ENCODE measurements at places on chromosomes 2 and 18.
A peak's percentile ranks its signal among the peaks of the same experiment; 100 is the strongest.

- DNase-seq = no peak
Measured at GRCh38 chr2:128195435-128195984, 104.5 kb downstream of the UGGT1 start.

GRCh38 chr18:79866889-79867574 lies 69.3 kb downstream of the KCNG2 start:
- DNase-seq = no peak

DNA sequence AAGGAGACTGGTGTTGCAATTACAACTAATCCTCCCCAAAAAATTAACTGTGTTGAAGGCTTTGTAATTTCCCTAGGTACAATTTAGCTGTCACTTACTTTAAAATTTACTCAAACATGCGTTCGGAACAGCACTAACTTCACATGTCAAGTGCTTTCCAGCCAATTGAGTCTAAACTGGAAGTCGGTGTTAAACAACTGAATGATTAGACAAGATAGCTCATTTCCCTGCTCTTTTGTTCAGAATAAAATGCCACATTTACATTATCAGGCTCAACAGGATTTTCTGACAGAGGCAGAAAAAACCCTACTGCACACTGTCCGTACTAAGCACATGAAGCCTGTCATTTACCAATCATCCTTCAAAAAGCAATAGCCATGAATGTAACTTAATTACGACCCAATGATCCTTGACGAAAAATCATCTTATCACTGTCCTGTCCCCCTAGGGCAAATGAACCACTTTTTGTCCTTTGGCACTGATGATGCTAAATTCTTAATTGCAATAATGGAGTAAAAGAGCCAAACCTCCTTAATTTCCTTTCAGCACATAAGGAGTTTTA lies 56.0 kb downstream of the LRPPRC start:
- DNase-seq = no peak

DNA sequence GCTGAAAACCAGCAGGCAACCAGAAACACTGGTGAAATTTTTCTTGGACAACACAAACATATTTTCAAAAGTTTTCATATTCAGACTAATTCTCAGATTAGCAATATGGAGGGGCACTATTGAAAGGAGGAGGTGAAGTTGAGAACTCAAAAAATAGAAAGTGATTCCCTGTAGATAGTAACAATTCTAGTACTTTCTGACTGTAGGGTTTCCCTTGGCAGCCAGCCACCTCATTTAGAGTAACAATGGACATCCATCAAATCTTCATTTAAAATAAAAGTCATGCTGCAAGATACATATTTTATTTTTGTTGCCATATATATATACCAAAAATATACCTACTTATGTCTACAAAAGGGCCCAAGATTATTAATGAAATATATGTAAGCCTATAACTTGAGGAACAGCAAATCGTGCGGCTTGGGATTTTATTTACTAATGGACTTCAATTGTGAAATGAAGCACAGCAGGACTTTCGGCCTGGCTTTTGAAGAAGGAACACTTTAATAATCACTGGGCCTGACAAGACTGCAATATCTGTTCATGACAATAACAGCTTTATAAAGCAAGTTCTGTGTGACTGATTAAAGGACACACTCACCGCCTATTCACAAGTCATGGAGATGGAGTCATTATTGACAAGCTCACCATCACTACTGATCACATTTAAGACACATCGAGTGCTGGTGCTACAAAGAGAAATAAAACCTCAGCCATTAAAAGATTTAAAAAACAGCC lies 6.8 kb upstream of the NR4A2 start:
- DNase-seq = no peak

DNA sequence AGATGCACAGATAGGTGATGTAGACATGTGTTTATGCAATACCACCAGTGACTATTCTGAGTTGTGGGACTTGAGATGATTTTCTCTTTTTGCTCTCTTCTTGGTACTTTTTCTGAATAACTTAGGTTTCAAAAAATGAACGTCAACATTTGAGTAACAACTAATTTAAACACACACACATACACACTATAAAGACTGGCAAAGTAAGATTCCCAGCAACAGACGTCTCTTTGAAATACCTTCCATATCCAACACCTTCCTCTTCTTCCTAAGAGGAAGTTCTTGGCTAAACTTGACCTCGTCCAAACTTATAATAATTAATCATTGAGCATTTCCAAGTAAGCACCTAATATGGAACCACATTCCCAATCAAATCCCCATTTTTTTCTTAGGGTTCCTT lies 81.6 kb upstream of the RGPD4 start:
- DNase-seq = no peak

- DNase-seq = no peak
Measured at GRCh38 chr2:36170805-36171204, 184.8 kb upstream of the CRIM1 start.

DNA sequence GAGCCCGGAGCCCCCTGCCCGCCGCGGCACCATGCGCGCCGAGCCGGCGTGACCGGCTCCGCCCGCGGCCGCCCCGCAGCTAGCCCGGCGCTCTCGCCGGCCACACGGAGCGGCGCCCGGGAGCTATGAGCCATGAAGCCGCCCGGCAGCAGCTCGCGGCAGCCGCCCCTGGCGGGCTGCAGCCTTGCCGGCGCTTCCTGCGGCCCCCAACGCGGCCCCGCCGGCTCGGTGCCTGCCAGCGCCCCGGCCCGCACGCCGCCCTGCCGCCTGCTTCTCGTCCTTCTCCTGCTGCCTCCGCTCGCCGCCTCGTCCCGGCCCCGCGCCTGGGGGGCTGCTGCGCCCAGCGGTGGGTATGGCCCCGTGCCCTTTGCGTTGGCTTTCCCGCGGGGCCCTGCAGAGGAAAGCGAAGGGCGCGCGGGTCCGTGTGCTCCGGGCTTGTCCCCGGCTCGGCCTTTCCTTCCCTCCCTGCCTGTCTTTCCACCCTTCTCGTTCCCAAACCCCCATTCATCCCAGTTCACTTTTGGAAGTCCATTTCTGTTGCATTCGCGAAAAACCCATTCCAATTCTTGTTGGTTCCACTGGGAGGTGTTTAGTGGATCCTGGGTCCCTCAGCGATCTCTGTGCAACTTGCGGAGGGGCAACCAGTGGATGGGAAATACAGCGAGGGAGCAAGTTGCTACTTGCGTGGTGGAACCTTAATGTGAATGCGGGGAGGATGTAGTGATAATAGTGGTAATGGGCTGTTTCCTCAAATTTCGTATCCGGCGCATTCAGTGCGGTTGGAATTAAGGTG lies 599 bp downstream of the ADAM23 start:
- peak; percentile 49 for DNase-seq

GRCh38 chr18:61554117-61554776 lies 221.0 kb downstream of the CDH20 start:
- DNase-seq = no peak

- DNase-seq = no peak
Measured at GRCh38 chr2:57417007-57417406, 629.6 kb upstream of the VRK2 start.

- DNase-seq = no peak
Measured at GRCh38 chr18:42901161-42901560, 214.3 kb downstream of the RIT2 start.

DNA sequence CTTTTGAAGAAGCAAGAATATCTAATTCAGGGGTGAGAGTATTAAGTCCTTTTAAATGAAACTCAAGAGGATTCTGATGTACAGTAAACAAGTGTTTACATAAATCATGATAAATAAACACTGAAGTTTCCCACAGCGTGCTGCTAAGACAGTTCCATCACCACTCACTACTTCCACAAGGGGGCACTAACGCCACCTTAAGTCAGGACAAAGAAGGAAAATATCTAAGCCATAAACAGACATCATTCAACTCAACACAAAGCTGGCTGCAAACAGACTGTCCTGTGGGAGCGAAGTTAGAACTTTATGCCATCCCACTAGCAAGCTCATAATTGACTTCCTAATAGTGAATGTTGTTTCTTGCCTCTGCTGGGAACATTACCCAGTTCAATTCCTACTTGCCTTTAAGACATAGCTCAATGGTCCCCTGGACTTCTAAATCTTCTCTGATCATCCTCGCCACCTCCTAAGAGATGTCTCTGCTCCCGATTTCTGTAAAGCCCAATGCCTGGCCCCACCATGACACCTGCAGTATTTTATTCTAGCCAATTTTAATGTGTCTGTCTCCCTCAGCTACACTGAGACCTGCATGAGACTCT lies 36.5 kb downstream of the MRPL44 start:
- DNase-seq = peak; percentile 28

DNA sequence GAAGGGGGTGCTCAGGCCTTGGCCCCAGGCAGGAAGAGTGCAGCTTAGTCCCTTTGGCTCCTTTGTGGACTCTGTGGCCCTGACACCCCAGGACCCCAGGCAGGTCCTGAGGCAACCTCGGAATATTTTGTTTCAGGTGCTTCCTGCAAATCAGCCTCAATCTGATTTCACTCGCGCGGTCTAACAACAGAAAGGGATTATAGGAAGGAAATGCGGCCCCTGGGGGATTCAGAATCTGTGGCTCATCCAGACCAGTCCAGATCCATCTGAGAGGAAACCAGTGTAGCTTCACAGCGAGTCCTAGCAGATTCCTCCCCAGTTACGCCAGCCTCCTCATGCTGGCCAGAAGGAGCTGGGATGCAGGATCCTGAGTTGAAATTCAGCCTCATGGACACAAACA lies 59.5 kb upstream of the YWHAQ start:
- no peak for DNase-seq

DNA sequence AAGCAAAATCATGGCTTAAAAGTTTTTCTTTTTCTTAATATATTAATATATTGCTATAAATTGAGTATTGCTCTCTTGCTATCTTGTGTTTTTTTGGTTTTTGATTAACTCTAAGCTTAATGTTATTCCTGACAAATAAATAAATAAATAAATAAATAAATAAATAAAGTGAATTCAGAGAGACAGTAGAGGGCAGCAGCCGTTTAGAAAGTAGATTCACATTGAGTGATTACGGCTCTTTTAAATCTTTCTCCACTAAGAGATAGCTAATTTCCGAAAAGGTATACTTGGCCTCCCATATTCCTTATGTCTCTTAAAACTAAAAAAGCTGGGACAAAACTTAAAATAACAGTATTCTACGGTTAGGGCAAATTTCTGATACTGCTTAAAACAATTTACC lies 34.3 kb downstream of the MSH2 start:
- DNase-seq = peak; percentile 10

DNA sequence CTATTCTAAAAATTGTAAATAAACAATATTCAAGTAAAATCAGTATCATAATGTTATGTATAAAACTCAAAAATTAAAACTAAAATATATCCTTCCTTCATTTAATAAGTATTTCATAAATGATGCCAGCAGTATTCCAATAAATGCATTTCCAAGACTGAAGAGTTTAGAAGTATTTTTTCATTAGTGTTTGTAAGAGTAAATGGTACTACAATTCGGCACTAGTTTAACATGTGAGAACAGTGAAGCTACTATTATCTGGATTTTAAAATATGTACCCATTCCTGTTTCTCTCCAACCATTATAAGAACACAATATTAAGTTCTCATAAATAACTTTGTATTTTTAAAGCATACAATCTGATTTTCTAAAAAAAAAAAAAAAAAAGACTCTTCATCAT lies 3.3 kb downstream of the BAZ2B start:
- DNase-seq = peak; percentile 59

GRCh38 chr2:98269274-98269673 lies 77.0 kb upstream of the CNGA3 start:
- DNase-seq = peak; percentile 30

DNA sequence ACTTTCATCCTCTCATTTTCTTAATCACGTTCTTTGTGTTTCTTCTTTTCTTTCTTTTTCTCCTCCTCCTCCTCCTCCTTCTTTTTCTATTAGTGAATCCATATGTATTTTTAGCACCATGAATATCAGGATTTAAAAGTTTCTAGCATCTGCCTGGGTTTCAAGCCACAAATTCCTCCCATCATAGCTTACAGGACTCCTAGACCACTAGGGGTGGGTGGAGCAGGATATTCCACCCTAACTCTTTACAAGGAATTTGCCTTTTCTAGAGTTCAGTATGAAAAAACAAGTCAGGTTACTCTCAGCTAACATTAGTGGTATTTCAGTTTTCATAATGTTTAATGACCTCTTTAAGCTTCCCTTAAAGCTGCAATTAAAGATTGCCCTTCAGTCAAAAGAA lies 19.1 kb upstream of the LRRTM1 start:
- DNase-seq = no peak

DNA sequence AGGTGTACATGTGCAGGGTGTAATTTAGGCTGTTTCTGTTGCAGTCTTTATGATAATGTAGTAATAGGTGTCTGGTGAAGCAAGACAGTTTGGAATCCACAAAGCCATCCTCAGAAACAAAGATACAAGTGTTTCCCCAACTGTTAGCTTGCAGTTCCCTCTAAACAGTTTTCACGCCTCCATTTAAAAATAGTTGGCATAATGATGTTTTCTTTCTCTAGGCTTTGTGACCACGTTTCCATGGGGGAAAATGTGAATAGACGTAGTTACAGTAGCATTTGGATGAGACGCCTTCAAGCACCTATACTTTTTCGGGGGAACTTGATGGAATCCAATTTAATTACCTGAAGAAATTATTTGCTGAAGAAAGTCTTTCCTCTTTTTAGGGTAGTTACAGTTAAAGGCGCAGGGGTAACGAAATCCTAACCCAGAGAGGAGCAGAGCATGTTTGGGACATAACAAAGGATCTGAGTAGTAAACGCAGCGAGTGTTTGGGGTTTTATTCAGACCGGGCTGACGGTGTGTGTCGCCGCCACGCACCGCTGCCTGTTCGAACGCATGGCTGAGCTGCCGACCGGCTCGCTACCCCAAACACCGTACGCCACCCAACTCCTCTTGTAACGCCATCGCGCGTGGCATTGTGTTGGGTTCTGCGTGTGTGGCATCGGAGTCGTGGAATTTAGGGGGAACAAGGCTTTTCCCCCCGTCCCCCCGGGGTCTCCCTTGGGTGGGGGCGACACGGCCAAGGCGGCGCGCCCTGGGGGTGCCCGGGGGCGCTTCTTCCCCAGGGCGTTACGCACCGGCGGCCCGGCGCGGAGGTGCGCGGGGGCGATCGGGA lies 681 bp upstream of the NRP2 start:
- DNase-seq = peak; percentile 13

- DNase-seq = no peak
Measured at GRCh38 chr2:170966648-170967396, 37.8 kb downstream of the GORASP2 start.

GRCh38 chr2:219736209-219736608 lies 108.8 kb downstream of the SLC4A3 start:
- DNase-seq = peak; percentile 42

Measured in NCI-H526 treated with DMSO at 0.1 percent for 48 hours (cell line).